ENCODE measurements at places on chromosomes 2 and 18.

DNA sequence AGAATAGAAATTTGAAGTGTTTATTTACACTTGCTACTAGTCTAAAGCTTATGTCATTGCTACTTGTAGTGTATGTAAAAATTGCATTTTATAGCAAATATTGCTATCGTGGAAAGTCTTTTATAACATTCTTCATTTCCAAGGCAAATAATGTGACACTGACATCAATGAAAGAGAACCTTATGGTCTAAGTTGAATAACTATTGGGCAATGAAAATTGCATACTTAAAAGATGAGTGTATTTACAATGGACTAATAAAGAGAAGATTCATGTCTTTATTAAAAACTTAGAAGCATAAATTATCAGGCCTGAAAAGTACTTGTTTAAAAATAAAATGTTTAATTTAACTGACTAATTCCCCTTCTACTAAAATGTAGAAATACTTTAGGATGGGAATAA, 82.2 kb downstream of the LRP1B start:
- DNase-seq, result no peak

DNA sequence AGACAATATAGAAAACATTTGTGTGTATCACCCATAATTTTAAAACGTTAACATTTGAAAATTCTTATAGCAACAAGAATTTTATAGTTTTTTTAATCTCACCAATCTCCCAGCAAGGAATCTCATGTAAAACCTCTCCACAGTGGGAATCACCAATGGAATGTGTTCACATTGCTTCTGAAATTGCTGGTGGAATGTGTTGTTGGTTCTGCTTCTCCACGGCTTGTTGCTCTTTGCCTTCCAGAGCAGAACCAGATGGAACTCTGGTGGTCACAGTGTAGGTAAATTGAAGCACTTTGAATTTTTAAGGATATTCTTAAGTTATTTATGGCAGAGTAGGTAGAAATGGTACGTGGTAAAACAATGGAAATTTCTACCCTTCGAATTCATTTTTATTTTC, 35.1 kb downstream of the DCAF17 start:
- DNase-seq, result no peak

DNA sequence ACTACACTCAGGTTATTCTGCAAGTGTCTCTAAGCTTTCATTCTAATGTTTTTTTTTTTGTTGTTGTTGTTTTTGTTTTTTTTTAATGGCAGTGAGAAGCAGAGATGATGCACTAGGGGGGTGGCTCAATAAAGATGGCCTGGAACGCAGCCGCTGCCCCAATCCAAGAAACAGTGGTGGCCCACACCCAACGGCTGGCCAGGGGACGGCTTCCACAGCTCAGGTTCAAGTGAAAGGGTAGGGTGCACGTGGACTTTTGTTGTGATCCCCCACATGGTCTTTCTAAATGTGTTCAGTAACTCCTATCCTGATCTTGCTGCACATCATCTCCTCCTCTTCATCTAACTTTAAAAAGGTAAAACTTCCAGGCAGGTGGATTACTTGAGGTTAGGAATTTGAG, 190.1 kb downstream of the NDUFA10 start:
- no peak for DNase-seq

DNA sequence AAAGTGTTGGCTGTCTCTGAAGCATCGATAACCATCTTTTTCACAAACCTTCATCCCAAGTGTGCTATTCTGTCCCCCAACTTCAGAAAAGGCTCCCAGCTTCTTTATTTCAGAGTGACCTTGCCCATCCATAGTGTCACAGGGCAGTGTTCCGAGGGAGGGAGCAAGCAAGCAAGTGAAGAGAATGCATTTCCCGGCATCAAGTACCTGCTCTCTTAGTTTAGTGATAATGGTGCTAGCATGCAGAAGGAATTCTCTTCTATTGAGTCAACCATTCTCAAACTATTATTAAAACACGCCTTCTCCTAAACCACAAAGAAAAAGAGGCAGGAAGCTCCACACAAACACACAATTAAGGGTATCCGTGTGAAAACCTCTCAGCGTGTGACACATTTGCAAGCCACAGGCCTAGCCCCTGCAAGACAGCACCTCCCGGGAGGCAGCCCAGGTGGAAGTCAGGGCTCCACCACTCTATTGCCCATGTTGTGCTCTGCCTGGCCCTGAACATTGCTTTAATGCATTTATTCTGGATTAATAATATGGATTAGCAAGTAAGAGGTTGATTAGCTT, 504.9 kb downstream of the GALR1 start:
- no peak for DNase-seq

- DNase-seq, result no peak
Observed at GRCh38 chr18:50679056-50679455, 119.2 kb downstream of the MAPK4 start.

DNA sequence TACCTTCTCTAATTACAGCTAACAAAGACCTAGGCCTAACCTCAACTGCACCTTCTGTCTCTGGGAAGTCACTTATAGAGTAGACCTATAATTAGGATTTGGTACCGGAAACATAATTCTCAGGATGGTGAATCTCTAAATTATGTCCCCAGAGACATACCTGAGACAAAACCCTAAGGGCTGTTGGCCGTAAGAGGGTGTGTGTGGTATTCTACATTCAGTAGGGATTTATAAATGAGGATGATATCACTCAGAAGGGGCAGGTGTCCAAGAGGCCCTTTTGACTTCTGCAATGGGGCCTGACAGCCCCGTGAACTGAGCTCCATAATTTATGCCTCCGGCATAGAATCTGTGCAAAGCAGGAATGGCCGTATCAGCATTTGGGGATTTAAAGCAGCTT, 13.5 kb upstream of the DARS1 start:
- no peak for DNase-seq

DNA sequence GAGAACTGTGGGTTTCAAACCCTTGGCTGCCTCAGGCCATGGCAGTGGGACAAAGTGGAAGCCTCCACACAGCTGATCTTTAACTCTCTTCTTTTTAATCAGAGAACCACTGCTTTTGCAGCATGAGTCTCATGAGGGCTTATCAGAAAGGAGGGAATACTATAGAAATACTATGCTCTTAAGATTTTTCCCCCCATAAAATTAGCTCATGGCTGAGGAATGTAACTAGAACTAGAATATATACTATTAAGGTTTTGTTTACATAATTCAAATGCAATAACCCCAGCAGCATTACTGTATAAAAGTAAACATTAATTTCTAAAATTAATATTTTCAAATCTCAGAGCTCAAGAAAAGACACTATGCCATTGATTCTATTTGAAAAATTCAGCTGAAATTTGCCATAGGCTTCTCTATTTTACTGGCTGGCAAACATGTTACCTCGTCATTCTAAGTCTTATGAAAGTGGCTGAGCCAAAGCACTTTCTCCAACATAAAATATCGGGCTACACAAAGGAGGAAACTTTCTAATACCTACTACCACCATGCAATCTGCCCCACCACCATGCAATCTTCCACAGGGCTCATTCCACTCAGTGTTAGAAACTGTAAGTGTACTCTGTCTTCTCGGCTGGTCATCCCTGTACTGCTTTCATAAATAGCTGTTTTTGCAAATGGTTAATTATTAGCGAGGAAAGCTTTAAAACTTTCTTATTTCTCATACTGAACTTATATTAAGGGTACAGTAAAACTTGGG, 42.5 kb downstream of the WDR35 start:
- no peak for DNase-seq

GRCh38 chr18:77230645-77231044, 19.0 kb upstream of the GALR1 start:
- DNase-seq, result no peak

GRCh38 chr2:165697748-165698443, 96.2 kb downstream of the GALNT3 start:
- no peak for DNase-seq

- peak; percentile 66 for DNase-seq
Observed at GRCh38 chr2:19574778-19575260, 216.4 kb upstream of the OSR1 start.

- no peak for DNase-seq
Observed at GRCh38 chr2:200751786-200752185, 59.9 kb upstream of the BZW1 start.

GRCh38 chr2:197268786-197269584, 41.6 kb downstream of the ANKRD44 start:
- no peak for DNase-seq

- peak; percentile 63 for DNase-seq
Observed at GRCh38 chr2:47026748-47027534, 111.3 kb upstream of the MCFD2 start.

DNA sequence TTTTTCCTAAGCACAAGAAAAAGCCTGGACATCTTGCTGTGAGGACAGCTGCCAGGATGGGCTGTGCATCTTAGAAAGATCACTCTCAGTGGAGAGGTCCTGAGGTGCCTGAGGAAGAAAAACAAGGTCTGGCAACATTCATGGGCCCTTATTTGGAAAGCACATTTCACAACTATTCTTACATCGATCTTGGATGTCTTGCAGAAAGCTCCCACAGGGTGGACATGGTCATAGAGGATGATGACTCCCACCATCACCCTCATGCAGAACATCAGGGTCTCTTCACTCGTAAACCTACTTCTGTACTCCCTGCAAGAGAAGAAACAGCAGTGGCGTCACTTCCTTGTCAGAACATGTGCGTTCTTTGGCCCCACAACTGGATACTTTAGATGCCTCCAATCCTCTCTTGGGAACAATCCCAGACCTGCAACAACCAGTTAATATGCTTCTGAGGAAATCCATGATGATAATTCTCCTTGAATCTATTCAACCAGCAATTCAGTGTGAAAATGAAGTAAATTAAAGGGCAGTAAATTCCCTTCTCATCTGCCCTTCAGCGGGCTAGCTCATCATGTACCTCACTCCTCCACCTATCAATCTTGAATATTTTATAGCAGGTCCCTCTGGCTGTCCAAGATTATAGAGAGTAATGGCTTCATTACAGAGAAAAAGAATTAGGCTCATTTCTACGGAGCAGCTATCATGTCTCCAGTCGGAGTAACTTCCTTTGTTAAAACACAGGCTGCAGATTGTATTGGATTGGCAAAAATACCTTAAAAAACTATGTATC, 106.2 kb downstream of the CYRIA start:
- DNase-seq, result no peak

DNA sequence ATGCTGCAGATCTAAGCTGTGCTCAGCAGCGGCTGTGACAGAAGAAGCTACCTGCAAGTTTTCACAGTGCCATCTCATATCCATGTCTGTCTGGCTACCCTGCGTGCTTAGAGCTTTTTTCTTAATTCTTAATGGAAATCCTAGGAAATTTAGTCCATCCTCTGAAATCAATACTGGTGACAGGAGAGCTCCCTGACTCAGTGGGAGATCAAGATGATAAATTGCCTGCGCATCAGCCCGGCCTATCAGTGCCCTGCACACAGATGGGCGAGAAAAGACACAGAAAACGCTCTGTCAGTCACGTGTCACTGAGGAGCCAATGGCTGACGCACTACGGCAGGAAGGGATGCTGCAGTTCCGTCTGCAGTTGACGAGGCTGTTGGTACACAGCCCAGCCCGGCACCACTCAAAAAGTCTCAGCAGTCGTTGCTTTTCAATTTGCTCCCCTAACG, 819.6 kb upstream of the FSHR start:
- peak; percentile 81 for DNase-seq

- peak; percentile 48 for DNase-seq
Observed at GRCh38 chr18:48022531-48023329, 92.3 kb upstream of the SMAD2 start.

DNA sequence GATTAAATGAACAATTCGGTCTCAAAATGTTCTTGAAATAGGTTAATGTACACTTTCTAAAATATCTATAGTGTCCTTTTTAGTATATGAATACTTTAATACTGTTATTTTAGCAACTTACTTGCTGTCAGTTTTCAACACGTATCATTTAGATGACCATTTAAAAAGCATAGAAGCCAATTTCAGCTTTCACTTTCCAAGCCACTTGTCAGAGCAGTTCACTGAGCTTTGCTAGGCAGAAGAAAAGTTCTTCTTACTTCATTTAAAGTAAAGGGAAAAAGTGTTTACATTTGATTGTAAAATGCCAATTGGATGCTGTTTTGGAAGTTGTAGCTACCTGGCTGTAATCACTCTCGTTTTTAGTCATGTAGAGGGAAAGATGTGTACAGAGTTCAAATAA, 126.0 kb downstream of the KCNH7 start:
- DNase-seq, result no peak

DNA sequence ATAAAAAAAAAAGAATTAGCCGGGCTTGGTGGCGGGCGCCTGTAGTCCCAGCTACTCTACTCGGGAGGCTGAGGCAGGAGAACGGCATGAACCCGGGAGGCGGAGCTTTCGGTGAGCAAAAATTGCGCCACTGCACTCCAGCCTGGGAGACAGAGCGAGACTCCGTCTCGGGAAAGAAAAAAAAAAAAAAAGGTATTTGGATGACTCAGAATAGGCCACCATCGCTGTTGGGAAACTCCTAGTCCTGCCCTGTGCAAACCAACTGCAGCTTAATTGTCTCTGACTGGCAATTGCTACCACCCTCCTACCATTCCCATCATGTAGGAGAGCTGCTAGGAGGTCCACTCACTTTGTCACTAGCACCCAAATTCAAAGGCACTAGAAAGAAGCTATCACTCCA, 43.5 kb downstream of the ATP8B1 start:
- no peak for DNase-seq

- no peak for DNase-seq
Observed at GRCh38 chr18:8397034-8397433, 212.2 kb upstream of the RAB12 start.

DNA sequence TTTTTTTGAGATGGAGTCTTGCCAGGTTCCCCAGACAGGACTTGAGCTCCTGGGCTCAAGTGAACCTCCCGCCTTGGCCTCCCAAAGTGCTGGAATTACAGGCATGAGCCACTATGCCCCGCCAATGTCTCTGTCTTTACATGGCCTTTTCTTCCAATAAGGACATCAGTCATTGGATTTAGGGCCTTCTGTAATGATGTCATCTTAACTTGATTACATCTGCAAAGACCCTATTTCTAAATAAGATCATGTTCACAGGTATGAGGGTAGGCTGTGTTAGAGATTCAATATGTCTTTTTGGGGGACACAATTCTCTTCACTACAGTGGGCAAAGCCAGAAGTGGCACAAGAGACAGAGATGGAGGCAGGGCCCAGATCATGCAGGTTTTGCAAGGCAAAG, 68.1 kb downstream of the PMAIP1 start:
- no peak for DNase-seq

GRCh38 chr2:40700231-40700954, 248.5 kb upstream of the SLC8A1 start:
- DNase-seq, result no peak

DNA sequence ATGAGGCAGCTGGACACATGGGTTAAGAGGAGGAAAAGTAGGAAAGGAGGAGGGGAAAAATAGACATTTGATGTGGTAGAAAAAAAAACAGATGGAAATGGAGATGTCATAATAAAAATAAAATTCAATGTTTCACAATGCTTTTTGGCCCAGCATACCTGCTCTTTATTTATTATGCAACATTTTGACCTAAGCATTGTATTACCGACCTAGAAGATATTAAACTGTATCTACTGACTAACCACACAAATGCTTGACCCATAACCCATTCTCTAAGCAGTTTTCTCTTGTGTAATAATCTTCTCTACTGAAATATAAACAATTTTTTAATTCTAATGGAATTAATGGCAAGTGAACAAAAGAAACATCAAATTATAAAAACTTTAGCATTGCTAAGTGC, 362.3 kb downstream of the FBXO15 start:
- no peak for DNase-seq

- no peak for DNase-seq
Observed at GRCh38 chr18:36020174-36020711, 47.1 kb downstream of the RPRD1A start.

Data from right cardiac atrium (tissue), 5 donors.